ENCODE measurements at places on chromosomes 5 and 9.

DNA sequence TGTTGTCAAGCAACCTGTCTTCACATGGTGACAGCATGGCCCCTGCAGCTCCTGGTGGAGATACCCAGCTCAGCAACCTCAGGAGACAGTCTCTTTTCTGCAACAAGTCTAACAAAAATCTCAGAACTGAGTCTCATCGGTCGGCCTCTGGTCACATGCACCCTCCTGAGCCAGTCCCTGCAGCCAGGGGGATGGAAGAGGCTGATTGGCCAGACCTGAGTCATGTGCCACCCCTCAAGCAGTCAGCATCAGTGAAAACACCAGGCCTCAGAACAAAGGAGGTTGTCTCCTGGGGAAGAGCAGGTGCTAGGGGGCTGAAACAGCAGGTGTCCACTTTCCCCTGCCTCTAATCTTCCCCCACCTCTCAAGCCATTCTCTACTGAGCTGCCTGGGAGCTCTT is 54.4 kb downstream of the SMIM23 start:
- DNase-seq: no peak

- DNase-seq: no peak
Observed at GRCh38 chr5:32687499-32687831, 23.7 kb upstream of the NPR3 start.

- DNase-seq: no peak
Observed at GRCh38 chr5:84091127-84091799, 293.4 kb downstream of the EDIL3 start.

DNA sequence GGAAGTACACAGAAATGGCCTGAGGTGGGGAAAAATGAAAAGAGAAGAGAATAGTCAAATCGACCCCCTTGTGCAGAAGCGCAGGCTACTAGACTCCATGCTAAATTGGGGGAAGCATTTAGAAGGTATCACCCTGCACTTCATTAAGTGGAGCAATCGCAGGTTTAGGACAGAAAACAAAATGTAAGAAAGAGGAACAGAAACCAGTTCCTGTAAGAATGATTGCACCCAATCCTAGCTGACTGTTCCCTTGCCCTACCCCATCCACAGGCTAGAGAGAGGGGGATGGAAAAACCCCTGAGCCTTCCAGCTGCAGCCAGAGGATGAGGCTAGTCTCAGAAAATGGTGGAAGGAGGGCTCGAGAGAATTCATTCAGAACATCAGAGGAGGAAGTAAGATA is 23.9 kb upstream of the PPP1R2B start:
- DNase-seq: no peak

GRCh38 chr5:119473241-119473640 is 20.9 kb downstream of the HSD17B4 start:
- no peak for DNase-seq

DNA sequence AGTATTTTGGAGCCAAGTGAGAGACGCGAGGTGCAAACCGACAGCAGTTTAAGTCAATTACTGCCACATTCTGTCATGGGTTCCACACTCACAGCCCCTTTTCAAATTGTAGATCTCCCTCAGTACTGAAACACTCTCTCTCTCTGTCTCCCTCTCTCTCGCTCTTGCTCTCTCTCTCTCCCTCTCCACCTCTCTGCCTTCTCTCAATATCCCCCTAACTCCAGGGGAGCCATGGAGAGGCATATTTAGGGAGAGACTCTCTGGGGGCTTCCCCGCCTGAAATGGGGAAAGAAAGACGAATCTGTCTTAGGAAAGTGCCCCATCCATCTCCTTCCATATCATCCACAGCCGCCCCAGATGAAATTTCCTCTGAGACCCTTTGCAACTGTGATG is 1.6 kb downstream of the BRINP1 start:
- no peak for DNase-seq

DNA sequence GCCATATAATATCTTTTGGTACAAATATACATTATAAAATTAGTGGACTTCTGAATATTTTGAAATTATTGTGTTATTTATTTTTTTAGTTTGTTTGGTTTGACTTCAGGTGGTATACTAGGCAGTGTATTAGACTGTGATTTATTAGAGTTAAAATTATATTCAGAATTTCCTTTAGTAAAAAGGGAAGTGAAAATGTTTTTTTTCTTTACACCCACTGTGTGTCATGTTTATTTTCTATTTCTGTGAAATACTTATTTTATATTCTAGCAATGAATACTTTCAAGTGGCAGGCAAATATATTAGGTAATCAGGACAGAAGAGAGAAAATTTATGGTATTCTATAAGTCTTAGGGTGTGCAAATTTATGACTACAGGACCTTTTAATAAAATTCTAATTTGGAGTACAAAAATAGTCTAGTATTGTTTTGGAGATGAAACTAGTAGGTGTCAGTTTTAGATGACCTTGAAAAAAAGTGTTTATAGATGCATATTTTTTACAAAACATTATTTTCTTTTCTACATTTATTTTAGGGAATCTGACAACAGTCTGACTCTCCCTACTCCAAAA is 8.8 kb downstream of the CSNK1G3 start:
- no peak for DNase-seq

DNA sequence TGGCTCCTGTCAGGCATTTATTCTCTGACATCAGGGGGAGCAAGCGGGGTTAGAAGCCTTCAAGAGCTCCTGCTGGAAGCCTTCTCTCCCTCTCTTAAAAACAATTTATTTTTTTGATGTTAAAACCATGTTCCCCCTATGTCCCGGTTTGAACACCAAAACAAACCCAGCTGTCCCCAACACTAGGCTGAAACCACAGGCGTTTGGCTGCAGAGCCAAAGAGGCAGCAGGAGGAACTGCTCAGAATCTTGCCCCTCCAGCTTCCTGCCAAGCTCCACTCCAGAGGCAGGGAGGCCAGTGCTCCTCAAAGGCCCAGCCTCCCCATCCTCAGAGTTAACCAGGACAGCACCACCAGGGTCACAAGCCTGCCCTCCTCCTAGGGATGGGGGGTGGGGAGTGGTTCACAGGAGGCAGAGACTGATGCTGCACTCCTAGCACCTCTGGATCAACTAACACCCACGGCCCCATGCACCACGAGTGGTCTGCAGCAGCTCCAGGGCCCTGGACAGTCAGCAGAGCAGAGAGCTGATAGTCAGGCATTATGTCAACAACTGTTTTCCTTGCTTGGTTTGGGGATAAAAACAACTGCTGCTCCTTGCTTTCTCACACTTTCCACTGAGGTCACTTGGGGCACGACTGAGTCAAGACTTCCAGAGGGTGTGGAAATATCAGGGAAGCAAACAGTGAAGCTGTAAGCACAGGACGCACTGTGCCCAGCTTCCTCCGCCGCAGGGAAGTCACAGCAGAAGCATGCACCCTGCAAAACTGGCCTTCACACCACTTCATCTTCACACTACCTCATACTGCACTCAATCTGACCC is 96.5 kb upstream of the ADRA1B start:
- no peak for DNase-seq

DNA sequence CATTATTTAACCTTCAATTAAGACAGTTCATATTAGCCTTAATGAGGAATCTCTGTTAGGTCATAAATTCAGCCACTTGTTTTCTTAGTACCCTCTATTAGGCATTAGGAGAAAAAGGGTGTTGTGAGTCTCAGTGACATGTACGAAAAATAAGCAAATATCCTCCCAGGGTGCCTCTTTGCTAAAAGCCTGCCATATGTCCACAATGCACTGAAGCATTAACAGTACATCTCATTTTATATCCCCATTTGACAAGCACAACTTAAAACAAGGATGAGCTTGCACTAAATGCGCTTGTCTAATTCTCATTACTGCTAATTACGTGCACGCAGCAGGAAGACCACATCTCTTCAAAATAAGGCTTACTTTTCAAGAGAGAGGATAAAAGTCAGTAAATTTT is 48.4 kb upstream of the SRFBP1 start:
- no peak for DNase-seq

GRCh38 chr5:17223367-17224185 is 6.1 kb downstream of the BASP1 start:
- DNase-seq: no peak

- no peak for DNase-seq
Observed at GRCh38 chr5:1526681-1527131, 2.9 kb upstream of the LPCAT1 start.

DNA sequence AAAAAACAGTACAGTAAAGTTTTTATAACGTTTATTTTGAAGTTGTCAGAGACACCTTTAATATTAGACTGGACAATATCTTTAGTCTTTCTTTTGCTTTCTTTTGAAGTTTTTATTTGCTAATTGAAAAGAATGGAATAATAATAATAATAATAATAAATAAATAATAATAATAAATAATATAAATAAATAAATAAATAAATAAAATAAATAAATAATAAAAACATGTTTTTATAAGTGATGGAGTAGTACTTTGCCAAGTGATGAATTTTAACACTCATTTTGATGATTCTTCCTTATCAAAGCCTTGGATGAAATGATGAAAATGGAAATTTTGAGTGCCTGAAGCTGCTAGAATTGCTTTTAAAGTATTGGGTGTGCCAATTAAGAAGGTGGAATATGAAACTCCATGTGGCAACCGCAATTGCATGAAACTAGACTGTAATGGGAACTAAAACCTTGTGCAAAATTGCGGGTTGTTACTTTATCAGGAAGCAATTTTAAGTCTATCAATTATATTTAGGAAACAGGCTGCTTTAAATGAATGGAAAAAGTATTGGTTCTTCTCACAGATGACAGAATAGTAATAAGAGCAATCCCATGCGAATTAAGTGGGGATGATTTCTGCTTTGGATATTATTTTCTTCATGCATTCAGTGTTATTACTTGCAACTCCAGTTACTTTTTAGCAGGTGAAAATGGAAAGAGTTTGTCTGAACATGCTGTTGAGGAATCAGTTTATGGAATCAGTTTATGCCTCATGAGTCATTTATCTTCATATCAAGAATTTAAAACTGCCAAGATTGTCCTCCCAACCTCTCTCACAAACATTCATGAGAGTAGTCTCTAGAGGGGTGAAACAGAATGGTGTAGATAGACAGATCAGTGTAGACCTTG is 4.6 kb downstream of the ANXA1 start:
- no peak for DNase-seq
